ENCODE measurements at places on chromosomes 5 and 9. TPM values are rescaled to one million over a fixed set of nuclear protein-coding genes. Genes with fewer than 3 reads are reported as not detected.

The PCDHGC5 gene
- total RNA-seq, result 0.87 TPM

The PCDHB12 gene
- not detected for total RNA-seq

- no peak for DNase-seq
Measured at GRCh38 chr5:2704806-2705645, 46.5 kb downstream of the IRX2 start.

GRCh38 chr5:55923865-55924500 is 70.8 kb downstream of the IL6ST start:
- DNase-seq, result no peak

DNA sequence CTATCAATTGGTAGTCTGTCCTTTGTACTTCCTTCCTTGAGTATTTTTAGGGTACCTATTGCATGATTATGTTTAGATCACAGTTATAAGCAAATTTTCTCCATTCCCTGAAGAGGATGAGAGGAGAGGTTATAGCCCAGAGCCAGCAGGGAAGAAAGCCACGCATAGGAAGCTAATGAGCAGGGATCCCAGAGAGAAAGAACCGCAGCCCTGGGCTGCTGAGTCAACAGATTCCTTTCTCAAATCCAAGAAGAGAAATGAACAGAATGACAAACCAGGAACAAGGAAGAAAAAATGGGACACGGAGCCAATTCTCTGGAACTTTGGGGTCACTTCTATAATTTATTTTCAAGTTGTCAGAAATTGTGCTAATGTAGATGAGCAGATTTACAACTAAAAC is 284.5 kb downstream of the RFX3 start:
- no peak for DNase-seq

- no peak for DNase-seq
Measured at GRCh38 chr9:12631866-12632265, 61.3 kb upstream of the TYRP1 start.

DNA sequence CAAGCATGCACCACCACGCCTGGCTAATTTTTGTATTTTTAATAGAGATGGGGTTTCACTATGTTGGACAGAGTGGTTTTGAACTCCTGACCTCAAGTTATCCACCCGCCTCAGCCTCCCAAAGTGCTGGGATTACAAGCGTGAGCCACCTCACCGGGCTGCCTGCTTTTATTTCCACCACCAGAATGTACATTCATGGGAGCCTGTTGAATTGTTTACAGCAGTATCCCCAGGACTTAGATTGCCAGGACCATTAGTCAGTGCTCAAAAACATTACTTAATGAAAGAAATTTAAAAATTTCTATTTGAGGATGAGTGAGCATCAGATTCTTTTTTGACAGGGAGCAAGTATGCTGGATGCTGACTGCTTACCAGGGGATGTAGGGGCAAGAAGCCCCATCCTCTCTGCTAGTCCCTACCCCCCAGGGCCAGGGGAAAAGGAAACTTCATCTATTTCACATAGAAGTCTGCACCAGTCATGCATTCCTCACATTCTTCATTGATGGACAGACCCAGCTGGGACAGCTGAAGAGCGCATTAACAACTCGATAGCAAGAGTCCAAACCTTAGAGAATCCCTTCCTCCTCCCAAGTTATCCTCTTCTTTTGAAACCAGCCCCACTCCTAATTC is 10.3 kb upstream of the RGMB start:
- no peak for DNase-seq

- DNase-seq, result no peak
Measured at GRCh38 chr5:90911169-90911568, 352.6 kb downstream of the ADGRV1 start.

DNA sequence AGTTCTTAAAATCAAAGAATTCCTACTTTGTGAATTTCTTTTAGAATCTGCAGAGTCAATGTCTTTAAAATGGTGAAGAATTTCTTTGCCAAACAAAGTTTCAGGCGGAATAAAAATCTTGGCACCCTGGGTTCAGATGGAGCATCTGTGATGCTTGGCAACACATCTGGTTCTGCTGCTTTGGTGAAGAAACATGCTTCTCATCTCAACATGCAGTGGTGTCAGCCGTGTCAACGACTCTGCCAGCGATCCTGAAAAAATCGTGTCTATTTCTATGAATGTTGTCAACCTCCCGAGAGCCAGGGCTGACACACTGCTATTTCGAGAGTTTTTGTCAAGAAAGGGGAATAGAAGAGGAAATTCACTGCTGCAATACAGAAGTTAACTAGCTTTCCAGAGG is 151.5 kb downstream of the SLF1 start:
- DNase-seq, result no peak

Measured in GM12878 (cell line).